CD4-positive, alpha-beta T cell treated with Interleukin-2 at 100 ng/mL for 4 hours (primary cell): ENCODE measurements at places on chromosomes 5 and 9.

GRCh38 chr9:133740911-133741310, 2.8 kb upstream of the SARDH start:
- no peak for DNase-seq

GRCh38 chr5:25056836-25057235, 412.1 kb upstream of the CDH10 start:
- DNase-seq, result no peak

DNA sequence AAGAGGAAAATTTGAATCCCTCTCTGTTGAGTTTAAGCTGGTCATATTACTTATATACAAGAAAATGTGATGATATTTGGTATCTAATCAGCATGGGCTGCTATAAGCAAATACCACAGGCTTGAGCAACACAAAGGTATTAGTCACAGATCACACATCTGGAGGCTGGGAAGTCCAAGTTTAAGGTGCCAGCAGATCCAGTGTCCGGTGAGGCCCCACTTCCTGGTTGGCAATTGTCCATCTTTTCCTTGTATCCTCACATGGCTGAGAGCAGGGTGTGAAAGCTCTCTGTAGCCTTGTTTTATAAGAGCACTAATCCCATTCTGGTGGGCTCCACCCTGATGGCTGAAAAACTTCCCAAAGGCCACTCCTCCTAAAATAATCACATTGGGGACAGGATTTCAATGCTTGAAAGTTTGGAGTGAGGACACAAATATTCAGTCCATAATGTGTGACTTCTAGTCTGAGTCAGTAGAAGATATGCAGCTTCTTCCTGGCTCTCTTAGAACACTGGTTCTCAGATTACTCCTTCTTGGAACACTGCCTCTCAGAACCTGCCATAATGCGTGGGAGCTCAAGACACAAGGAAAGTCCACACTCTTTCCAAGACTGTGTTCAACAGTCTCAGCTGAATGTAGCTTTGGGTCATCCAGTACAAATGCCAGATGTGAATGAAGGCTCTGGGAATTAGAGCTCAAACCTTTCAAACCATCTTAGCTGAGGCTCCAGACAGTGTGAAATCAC, 124.1 kb downstream of the PRDM9 start:
- DNase-seq, result no peak

GRCh38 chr5:128493657-128494329, 44.3 kb downstream of the FBN2 start:
- DNase-seq, result no peak

GRCh38 chr5:116361171-116361967, 213.3 kb downstream of the SEMA6A start:
- DNase-seq, result no peak

DNA sequence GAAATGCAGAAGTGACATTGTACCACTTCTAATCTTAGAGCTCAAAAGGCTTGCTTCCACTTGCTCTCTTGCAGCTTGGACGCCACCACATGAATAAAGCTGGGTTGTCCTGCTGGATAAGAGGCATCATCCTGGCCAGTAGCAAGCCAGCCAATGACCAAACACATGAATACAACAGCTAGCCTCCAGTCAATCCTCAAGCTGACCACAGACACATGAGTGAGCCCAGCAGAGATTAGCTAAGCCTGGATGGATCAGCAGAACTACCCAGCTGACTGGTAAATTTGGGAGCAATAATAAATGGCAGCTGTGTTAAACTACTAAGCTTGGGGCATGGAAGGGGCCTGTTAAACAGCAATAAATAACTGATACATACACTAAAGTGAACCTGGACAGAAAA, 121.1 kb upstream of the SLC12A2 start:
- DNase-seq, result no peak

- DNase-seq, result no peak
These were observed 9.1 kb downstream of the CHMP5 start for GRCh38 chr9:33273972-33274328.

GRCh38 chr9:18261181-18261580, 212.8 kb upstream of the ADAMTSL1 start:
- no peak for DNase-seq

GRCh38 chr9:94875300-94876020, 149.0 kb downstream of the AOPEP start:
- no peak for DNase-seq
